ENCODE measurements at places on chromosomes 11 and 22.

DNA sequence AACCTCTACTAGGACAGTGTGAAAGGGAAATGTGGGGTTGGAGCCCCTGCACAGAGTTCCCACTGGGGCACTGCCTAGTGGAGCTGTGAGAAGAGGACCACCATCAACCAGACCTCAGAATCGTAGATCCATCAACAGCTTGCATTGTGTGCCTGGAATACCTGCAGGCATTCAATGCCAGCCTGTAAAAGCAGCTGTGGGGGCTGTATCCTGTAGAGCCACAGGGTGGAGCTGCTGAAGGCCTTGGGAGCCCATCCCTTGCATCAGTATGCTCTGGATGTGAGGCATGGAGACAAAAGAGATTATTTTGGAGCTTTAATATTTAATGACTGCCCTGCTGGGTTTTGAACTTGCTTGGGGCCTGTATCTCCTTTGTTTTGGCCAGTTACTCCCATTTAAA, 46.3 kb downstream of the PGR start:
- no peak for DNase-seq

GRCh38 chr11:33015621-33016551, at the start of gene DEPDC7:
DEPDC7 (plus strand) TSS chr11:33015878; CDS start chr11:33015956, 78 bp downstream.
- peak; percentile 91 for DNase-seq

DNA sequence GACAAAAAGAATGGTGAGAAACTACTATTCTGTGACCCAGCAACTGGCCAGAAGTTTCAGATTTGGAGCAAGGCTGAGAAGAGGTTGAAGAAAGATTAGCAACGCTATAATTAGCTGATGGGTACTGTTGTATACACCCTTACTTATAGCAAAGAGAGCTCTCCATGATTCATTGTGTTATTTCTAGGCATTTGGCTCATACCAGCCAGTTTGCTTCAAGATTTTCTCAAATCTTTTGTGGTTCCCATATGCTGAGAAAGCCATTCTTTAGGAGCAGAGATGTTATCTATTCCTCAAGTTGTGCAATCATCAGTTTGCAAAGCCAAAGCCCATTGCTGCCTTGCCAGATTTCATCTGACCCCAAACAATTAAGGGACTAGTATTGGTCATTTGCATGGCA, 179.4 kb downstream of the ETS1 start:
- no peak for DNase-seq

- DNase-seq, result no peak
Observed at GRCh38 chr22:32327066-32327465, 30.6 kb upstream of the RFPL3 start.

- no peak for DNase-seq
Observed at GRCh38 chr11:1619449-1619848, 2.5 kb downstream of the KRTAP5-4 start.

GRCh38 chr11:74971424-74971823, 17.3 kb upstream of the NEU3 start:
- no peak for DNase-seq

DNA sequence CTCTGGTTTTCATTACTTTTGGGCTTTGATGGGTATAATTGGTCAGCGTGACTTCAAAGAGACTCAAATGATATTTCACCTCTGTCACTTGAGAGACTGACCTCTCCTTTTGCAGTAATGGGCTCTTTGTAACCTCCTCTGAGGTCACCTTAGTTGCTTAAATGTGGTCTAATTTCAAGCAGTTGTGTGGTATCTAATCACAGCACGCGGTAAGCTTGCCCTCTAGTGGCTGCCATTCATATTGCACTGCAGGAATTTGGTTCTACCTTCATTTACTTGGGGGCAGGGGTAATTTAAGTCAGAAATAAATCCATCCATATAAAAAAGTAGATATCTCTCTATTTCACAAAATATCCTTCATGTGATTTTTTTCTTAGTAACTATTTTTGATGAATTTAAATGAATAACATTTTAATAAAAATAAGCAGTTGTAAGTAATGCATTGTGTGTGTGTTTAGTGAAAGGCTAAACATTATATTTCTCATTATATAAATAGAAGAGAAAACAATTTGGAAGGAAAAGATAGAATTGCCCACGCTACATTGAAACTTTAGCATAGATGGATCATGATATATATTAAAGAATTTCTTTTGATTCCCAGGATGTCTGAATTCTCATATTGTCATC, 55.0 kb upstream of the ANO3 start:
- DNase-seq, result peak; percentile 22

GRCh38 chr11:114796954-114797721, 118.8 kb downstream of the NXPE2 start:
- DNase-seq, result no peak

DNA sequence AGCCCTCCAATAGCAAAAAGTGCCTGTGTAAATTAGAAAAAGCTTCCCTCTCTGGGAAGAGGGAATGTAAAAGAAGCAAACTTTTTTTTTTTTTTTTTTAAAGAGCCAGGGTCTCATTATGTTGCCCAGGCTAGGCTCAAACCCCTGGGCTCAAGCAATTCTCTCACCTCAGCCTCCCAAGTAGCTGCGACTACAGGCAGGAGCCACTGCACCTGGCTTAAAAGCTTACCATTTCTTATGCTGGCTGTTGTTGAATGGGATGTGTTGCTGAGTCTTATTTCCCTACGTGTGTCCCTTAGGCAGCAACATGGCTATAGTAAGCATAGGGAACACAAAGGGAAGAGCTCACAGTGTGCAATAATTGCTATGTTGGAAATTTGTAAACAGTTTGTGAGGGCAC, 225.5 kb upstream of the CCDC90B start:
- no peak for DNase-seq

GRCh38 chr22:31987218-31987617, 42.9 kb downstream of the YWHAH start:
- no peak for DNase-seq

- DNase-seq, result no peak
Observed at GRCh38 chr11:118851970-118852369, 31.7 kb upstream of the CXCR5 start.

DNA sequence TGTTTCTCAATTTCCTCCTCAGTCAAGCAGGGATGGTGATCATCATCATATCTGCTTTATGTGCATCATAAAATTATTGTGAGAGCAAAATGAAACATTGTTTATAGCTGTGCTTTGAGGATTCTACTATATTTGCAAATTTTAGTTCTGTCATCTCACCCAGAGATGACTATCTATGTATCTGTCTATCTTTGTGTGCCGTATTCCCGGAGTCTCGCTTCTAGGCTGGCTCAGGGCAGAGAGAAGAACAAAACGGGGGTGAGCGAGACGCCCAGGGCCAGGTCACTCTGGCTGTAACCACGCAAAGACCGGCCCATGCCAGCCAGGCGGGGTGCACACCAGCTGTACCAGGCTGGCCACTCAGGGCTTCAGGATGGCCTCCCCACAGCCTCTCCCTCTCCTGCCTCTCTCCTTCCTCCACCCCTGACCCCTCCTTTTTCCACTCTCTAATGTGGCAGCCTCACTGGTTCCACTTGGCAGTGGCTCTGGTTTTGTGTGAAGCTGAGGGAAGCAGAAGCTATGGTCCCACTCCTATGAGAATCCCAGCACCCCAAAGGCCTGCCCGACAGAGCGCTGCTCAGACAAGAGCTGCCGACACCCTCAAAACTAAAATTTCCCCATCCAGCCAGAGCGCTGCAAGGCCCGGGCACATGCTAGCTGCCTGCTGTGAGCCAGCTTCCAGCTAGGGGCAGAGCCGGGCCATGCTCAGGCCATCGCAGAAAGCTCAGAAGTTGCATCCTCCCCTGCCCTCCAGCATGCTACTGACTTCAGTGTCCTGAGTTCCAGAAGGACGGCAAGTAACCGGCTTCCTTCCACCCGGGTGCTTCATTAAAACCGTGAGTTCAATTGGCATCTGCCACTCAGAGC, 139.5 kb upstream of the TBCEL start:
- DNase-seq, result no peak

- no peak for DNase-seq
Observed at GRCh38 chr11:106398502-106399075, 321.1 kb downstream of the AASDHPPT start.

DNA sequence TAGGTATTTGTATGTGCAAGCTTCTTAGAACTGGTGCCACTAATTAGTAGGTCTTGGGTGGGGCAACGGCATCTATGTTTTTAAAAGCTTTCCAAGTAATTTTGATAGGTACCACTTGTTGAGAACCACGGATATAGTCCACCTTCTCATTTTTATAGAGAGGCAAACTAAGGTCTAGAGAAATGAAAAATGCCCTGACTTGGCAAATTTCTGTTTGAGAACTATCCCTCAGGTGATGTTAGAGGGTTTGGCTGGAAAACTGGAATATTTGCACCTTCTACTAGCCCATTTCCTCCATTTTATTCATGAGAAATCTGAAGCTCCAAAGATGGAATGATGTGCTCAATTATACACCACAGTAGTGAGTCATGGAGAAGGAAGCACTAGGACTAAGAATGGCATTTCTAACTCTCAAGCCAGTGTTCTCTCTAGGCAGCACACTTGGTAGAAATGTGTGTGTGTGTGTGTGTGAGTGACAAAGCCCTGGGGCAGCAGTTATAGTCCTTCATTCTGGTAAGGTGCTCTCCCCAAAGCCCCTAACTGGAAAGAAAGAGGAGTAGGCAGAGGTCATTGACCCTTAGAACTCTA, 1.8 kb upstream of the TMEM86A start:
- no peak for DNase-seq

DNA sequence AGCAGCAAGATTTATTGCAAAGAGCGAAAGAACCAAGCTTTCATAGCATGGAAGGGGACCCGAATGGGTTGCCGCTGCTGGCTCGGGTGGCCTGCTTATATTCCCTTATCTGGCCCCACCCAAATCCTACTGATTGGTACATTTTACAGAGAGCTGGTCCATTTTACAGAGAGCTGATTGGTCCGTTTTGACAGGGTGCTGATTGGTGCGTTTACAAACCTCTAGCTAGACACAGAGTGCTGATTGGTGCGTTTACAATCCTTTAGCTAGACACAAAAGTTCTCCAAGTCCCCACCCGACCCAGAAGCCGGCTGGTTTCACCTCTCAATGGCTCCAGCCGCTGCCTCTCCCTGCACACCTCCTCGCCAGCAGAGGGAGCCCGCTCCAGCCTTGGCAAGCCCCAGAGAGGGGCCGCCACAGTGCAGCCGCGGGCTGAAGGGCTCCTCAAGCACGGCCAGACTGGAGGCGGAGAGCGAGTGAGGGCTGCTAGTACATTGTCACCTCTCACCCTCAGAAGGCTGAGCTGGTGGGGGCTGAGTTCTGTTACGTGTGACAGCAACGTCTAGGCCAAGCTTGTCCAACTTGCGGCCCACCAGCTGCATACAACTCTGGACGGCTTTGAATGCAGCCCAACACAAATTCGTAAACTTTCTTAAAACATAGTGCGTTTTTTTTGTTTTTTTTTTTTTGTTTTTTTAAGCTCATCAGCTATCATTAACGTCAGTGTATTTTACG, 8.7 kb downstream of the PTH start:
- DNase-seq, result no peak

DNA sequence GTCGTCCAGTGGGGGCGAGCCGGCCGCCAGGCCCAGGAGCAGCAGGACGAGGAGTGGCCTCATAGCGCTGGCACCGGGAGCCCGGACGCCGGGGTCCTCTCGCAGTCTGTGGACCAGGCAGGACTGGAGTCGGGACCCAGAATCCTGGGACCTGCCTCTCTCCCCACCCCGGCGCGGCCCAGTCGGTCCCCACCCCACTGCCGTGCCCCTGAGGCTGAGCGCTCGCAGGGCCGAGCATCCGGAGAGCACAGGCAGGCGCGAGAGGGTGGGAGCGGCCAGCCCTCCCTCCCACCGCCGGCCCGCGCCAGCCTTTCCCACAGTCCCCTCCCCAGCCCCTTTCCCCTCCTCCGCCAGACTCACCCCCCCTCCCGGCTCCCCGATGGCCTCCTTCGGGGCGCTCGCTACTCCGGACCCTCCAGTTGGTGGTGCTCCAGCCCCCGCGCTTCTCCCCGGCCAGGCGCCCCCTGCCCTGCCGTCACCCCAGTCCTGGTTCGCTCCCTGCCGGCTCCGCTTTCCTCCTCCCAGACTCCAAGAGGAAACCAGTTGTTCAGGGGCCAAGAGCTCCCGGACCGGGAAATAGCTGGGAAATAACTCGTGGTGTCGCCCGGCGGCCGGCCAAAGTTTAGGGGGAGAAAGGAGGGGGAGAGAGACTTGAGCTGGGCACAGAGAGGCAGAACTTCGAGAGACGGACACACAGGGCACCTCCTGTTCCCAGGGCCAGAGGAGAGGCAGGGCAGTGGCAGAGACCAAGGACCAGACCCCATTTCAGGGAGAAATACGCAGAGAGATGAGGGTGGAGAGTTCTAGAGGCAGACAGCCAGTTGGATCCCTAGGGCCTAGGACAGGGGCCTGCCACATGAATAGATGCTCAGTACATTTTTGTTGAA, at the start of gene C1QTNF5:
TSS of gene C1QTNF5 (minus strand) at position 549 of the 887 bp plus-strand sequence. CDS start at position 63, 486 bp downstream.
- DNase-seq, result no peak

- DNase-seq, result no peak
Observed at GRCh38 chr11:75349521-75350116, 1.8 kb downstream of the ARRB1 start.

DNA sequence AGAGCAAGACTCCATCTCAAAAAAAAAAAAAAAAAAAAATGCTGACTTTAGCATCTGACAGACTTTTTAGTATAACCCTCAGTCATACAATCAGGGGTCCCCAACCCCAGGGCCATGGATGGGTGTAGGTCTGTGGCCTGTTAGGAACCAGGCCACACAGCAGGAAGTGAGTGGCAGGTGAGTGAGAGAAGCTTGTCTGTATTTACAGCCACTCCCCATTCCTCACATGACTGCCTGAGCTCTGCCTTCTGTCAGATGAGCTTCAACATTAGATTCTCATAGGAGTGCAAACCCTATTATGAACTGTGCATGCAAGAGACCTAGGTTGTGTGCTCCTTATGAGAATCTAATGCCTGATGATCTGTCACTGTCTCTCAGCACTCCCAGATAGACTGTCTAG, 3.3 kb downstream of the FAM227A start:
- DNase-seq, result no peak

- DNase-seq, result no peak
Observed at GRCh38 chr11:92473736-92474135, 249.1 kb downstream of the FAT3 start.

DNA sequence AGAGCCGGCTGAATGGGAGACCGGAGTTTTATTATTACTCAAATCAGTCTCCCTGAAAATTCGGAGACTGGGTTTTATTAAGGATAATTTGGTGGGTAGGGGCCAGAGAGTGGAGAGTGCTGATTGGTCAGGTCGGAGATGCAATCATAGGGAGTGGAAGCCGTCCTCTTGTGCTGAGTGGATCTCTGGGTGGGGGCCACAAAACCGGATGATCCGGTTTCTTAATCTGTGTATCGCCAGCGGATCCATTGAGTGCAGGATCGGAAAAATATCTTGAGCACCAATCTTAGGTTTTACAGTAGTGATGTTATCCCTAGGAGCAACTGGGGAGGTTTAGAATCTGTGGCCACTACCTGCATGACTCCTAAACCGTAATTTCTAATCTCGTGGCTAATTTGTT, 886 bp upstream of the NIPSNAP1 start:
- no peak for DNase-seq

DNA sequence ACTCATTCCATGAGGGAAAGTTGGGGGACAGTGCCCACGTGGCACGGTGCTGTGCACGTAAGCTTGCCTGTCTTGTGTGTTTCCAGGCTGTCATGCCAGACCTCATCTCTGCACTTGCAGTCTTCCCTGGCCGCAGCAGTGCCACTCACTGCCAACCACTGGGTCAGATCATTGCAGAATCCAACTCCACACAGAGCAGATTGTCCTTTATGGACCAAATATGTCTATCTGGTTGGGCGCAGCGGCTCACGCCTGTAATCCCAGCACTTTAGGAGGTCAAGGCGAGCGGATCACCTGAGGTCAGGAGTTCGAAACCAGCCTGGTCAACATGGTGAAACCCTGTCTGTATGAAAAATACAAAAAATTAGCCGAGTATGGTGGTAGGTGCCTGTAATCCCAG, 4.4 kb upstream of the PPARA start:
- no peak for DNase-seq

Data from NCI-H1105 (cell line).